ENCODE measurements at places on chromosomes 13 and 19.

GRCh38 chr13:44425815-44426078 lies 52.1 kb downstream of the SERP2 start:
- DNase-seq = no peak

- no peak for DNase-seq
Measured at GRCh38 chr13:28204690-28205443, 66.5 kb downstream of the PAN3 start.

GRCh38 chr19:57111329-57111644 lies 8.5 kb upstream of the USP29 start:
- no peak for DNase-seq

DNA sequence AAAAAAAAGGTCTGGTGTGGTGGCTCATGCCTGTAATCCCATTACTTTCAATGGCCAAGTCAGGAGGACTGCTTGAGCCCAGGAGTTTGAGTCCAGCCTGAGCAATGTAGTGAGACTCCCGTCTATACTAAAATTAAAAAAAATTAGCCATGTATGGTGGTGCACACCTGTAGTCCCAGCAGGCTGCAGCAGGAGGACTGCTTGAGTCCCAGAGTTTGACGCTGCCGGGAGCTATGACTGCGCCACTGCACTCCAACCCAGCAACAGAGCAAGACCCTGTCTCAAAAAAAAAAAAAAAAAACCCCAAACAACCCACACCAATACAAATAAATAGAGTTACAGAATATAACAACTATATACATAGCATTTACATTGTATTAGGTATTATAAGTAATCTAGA lies 65.7 kb downstream of the MICU2 start:
- DNase-seq = no peak

DNA sequence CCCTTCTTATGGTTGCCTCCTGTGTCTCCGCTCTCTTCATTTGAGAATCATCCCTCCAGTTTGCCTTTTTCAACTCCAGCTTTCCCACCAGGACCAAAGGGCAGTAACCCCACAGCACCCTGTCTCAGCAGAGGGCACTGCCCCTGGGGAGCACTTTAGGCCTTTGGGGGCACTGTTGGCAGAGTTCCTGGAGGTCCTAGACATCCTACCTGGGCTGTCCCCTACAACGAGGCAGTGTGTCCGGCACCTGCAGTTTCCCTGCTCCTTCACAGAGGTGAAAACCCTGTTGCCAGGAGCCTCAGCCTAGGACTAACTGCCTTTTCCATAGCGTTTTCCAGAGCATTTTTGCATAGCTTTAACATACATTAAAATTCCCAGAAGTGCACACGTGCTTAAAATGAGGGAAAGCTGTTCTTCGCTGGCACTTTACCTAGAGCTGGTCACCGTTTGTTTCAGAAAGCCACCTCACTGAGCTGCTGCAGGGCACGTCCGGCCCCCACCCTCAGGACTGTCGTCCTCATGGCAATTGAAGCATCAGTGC lies 234.9 kb downstream of the TEX29 start:
- DNase-seq = no peak

- no peak for DNase-seq
Measured at GRCh38 chr13:25943658-25944057, 108.2 kb downstream of the SHISA2 start.

GRCh38 chr13:41049480-41050440 lies 11.5 kb upstream of the WBP4 start:
- DNase-seq = no peak

- no peak for DNase-seq
Measured at GRCh38 chr19:30074741-30075715, 133.0 kb downstream of the URI1 start.

GRCh38 chr13:112181336-112182067 lies 114.6 kb downstream of the SOX1 start:
- no peak for DNase-seq

DNA sequence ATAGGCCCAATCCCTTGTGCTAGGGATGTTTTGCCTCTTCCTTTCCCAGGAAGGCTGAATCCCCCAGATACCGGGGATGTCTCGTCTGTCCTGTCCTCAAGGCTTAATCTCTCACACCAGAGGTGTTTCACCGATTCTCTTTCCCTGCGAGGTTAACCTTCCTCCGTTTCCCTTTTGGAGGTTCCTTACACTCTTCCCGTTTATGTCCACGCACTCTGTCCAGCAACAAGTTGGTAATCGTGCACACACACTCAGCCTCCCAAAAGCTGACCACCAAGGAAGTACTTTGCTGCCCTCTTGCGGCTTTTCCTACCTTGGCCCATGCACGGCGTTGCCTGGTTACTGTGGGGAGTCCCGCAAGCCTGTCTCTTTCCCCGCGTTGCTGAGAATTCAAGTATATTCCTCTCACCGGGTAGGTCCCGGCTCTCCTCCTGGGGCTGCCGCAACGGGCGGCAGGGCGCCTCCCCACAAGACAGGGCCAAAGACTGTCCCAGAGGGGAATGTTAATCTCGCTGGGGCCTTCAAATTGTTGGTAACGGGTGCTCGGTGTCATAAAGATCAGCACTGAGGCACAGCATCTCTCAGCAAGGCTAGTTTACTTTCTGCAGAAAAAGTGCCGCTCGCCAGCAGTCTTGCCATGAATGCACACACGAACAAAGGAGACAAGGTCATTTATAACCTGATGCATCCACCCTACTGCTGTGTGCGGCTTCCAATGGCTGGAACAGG lies 36.7 kb upstream of the CD177 start:
- no peak for DNase-seq

DNA sequence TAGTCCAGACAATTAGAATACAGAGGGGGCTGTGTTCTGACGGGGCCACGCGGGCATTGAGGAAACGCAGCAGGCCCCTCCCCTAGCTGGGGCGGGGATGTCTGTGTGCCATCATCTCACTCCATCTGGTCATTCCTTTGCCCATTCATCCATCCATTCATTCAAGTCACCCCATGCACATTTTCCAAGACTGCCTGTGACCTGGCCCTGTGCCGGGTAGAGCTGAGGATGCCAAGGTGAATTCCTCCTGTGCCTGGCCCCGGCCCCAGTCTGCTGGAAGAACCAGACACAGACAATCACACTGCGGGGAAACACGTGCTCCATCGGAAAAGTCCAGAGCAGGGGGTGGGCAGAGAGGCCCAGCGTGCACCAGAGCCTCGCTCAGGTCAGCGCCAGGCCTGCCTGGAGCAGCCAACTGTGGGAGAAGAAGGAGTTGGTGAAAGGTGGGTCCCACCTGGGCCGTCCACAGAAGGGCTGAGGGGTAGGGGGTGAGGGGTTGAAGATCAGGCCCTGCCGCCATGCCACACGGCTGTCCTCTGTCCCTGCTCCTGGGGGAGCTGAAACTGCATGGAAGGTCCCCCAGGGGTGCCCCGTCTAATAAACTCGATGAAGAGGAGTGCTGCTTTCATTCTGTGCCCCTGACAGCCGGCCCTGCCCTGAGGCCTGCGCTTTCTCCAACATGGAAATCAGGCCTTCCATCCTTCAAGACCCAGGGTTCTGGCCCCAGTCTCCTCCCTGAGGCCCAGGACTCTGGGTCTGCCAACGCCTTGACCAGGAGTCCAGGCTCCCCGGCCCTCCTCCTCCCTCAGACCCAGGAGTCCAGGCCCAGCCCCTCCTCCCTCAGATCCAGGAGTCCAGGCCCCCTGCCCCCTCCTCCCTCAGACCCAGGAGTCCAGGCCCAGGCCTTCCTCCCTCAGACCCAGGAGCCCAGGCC lies 1.6 kb upstream of the CACNG6 start:
- DNase-seq = no peak

- no peak for DNase-seq
Measured at GRCh38 chr19:53212703-53213320, 19.7 kb upstream of the ZNF665 start.
